ENCODE measurements at places on chromosomes 11 and 22.

DNA sequence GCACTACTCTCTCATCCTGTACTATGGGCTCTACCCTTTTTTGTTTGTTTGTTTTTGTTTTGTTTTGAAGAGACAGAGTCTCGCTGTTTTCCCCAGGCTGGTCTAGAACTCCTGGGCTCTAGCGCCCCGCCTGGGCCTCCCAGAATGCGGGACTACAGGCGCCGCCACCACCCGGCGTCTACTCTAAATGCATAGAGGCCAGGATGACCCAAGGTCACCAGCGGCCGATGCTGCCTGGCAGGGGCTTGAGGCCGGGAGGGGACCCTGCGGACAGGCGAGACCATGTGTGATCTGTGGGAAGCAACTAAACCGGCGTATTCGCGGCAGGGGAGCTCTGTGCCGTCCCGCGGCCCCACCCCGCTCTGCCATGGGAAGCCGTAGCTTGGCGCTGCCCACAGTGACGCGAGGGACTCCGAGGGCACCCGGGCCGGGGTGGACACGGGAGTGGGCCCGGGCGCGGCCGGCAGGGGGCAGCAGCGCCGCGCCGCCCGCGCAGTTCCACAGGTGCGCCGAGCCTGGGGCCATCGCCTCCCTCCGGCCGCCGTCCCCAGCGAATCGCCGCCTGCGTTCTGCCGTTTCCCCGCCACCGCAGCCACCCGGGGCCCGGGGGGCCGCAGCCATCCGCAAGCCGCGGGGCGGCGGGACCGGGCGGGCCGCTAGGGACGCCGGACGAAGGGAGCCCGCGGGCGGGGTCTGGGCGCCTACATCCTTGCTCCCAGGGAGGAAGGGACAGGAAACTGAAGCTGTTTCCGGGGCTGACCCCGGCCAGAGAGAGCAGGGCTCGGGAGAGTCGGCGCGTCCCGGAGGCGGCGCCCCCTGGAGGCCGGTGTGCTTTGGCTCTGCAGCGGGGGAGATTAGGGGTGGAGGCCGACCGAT lies 12.3 kb upstream of the HDHD5 start:
- peak; percentile 95 for DNase-seq

DNA sequence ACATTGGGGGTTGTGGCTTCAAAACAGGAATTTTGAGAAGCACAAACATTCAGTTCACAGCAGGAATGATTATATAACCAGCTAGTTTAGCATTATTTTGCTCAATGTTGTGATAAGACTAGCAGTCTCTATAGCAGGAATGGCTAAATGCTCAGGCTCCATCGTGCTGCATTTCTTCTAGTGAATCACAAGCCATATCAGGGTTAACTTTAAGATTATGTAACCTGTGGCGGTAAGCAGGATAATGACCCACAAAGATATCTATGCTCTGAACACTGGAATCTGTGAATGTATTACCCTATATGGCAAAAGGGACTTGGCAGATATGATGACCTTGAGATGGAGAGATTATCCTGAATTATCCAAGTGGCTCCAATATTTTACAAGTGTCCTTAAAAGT lies 14.8 kb downstream of the FSHB start:
- DNase-seq = no peak

DNA sequence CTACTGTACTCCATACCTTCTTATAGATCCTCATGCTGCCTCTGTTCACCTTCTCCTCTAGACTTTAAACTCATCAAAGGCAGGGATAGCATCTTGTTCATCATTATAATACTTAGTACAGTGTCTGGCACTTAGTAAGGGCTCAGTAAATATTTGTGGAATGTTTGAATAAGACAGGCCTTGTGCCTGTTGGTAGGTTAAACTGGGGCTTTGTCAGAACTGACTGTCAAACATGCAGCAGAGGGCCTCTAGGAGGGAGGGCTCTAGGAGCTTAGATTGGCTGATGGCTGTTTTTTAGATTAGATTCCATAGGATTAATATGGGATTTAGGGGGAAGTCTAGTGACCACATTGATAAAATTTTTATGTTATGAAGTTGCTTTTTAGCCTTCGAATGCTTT lies 70.8 kb downstream of the RNF169 start:
- no peak for DNase-seq

DNA sequence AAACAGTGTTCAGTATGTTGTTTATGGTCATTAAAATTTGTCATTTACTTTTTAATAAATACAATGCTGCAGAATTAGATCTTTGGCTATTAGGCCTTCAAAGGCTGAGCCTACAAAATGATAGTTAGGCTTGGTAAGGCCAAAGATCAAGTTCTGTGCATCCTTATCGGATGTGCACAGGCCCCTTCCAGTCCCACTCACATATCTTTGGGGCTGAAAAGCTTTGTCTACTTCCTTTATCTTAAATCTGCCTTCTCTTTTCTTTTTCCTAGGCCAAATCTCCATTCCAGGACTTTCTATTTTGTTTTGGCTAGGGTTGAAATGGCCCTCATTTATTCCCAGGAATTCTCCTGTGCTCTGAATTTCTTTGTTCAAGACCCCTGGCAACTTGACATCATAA lies 3.4 kb upstream of the GLB1L2 start:
- no peak for DNase-seq

DNA sequence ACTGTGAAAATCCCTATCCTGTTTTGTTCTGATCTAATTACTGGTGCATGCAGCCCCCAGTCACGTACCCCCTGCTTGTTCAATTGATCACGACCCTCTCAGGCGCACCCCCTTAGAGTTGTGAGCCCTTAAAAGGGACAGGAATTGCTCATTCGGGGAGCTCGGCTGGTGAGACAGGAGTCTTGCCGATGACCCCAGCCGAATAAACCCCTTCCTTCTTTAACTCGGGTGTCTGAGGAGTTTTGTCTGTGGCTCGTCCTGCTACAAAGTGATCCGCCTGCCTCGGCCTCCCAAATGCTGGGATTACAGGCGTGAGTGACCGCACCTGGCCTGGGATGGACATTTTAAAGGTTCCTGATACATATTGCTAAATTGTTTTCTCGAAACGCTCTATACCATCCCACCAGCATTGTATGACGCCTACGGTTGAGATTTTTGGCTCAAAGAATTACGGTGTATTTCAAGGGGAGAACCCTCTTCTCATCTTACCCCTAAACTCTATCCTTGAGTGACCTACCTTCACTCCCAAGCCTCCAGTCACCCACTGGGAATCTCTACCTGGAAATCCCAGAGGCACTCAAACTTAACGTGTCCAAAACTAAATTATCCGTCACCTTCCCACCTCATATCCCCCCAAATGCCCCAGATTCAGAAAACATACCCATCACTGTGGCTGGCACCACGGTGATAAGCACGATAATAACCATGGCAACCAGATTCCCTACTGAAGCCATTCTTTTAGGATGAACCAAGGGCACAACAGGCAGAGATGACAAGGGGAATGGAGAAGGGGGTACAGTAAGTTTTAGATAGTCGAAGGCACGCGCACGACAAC lies 789 bp upstream of the POLA2 start:
- DNase-seq = peak; percentile 21
